Bronchial smooth muscle cell (primary cell): ENCODE measurements at places on chromosomes 2 and 18. TPM values are rescaled to one million over a fixed set of nuclear protein-coding genes. Genes with fewer than 3 reads are reported as not detected.

The SPDYA gene
- total RNA-seq, result 0.86 and 1.3 TPM in 2 replicates

The LHCGR gene
- not detected in 2 replicates for total RNA-seq

The PHOSPHO2 gene
- total RNA-seq, result 1.4 TPM in 2 replicates

The FAM228A gene
- total RNA-seq, result 0.09 and 0.47 TPM in 2 replicates

The LYPD1 gene
- 0.26 and 1.7 TPM in 2 replicates for total RNA-seq

The FBXO15 gene
- total RNA-seq, result 0.79 and 2.1 TPM in 2 replicates

The RGPD3 gene
- under 0.01 TPM in 2 replicates for total RNA-seq

The TEKT4 gene
- not detected in 2 replicates for total RNA-seq

The PLCD4 gene
- 6.1 and 7.6 TPM in 2 replicates for total RNA-seq

The UCN gene
- total RNA-seq, result 0.16 and 0.26 TPM in 2 replicates

The RAX gene
- total RNA-seq, result not detected in 2 replicates

The DSG2 gene
- total RNA-seq, result 0.17 and 2.2 TPM in 2 replicates

The ALKAL2 gene
- total RNA-seq, result not detected in 2 replicates

The CNTNAP5 gene
- not detected in 2 replicates for total RNA-seq

The HOXD3 gene
- not detected in 2 replicates for total RNA-seq

The CXCR1 gene
- total RNA-seq, result not detected in 2 replicates

The SCYGR4 gene
- total RNA-seq, result not detected in 2 replicates

The MDH1B gene
- 3.2 TPM in 2 replicates for total RNA-seq

The SKOR2 gene
- not detected in 2 replicates for total RNA-seq

The CPLX4 gene
- total RNA-seq, result not detected in 2 replicates

The CDKL4 gene
- total RNA-seq, result 2.7 and 4.3 TPM in 2 replicates

The ABCB11 gene
- under 0.01 and 0.26 TPM in 2 replicates for total RNA-seq

The PID1 gene
- 38.8 and 47.7 TPM in 2 replicates for total RNA-seq

The HRH4 gene
- total RNA-seq, result under 0.01 TPM in 1 of 2 replicates, not detected in the other

The CCDC178 gene
- 0.16 and 0.94 TPM in 2 replicates for total RNA-seq

The EML6 gene
- 0.17 and 0.63 TPM in 2 replicates for total RNA-seq

The SLC19A3 gene
- total RNA-seq, result under 0.01 and 0.16 TPM in 2 replicates

The XDH gene
- total RNA-seq, result 0.16 and 0.17 TPM in 2 replicates

The SRD5A2 gene
- not detected in 2 replicates for total RNA-seq

The STK16 gene
- 27.7 and 47.0 TPM in 2 replicates for total RNA-seq

The AQP12B gene
- not detected in 2 replicates for total RNA-seq

The CKAP2L gene
- 0.17 and 1.3 TPM in 2 replicates for total RNA-seq

The ZNF396 gene
- total RNA-seq, result 1.4 and 2.2 TPM in 2 replicates

The SERPINB13 gene
- 0.16 TPM in 1 of 2 replicates, not detected in the other for total RNA-seq
